ENCODE measurements at places on chromosomes 7 and 10.

DNA sequence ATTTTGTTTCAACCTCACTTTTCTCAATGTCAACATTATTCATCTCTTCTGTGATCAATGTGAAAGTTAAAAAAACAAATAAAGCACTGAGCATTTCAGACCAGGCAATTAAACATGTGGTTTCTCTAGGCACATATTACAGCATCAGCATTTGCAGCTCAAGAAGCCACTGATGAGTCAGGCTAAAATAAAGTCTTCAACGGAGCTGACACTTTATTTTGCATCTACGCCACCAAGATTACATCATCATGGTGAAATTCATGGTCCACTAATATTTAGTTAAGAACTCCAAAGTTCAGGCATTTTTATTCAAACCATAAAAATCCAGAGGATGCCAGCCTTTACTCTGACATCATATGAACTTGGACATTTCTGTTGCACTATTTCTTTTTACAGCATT, 33.0 kb downstream of the MAGI2 start:
- DNase-seq, result peak; percentile 77

GRCh38 chr10:74875966-74876365, 49.6 kb downstream of the KAT6B start:
- DNase-seq, result no peak

GRCh38 chr7:12889391-12889790, 202.0 kb downstream of the ARL4A start:
- no peak for DNase-seq

DNA sequence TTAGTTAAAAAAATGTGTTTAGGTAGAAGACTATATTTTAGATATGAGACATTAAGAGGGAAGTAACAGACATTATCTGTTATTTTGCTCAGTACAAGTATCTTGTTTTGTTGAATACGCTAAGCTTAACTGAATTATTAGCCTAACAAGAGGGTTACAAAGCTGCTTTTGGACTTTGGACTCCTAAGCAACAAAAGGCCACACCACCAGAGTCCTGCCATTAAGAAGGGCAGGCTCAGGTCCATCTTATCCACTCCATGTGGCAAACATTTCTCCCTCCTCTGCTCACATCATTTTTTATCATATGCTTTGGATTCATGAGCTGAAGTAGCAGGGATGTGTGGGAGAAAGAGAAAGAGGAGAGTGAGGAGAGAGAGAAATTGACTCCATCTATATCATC, 33.5 kb downstream of the OSBPL3 start:
- no peak for DNase-seq

DNA sequence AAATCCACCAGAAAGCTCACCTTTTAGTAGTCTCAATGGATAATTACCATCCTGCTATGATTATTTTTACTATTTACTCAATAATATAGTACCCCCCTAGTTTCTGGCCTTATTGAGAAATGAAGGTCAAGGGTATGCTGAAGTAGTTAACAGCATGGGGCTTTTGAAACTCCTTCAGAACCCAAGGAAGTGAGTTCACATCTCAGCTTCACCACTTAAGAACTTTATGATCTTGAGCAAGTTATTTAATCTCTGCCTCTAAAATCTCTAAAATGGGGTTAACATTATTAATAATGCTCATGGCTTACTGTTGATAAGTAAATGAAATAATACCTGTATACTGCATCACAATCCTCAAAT, 5.8 kb downstream of the MTPN start:
- no peak for DNase-seq

- DNase-seq, result peak; percentile 43
These were observed 158.5 kb downstream of the GALNT17 start for GRCh38 chr7:71290452-71290851.

- no peak for DNase-seq
These were observed 76.2 kb downstream of the TMEM26 start for GRCh38 chr10:61376908-61377368.

GRCh38 chr7:121016966-121017365, 28.5 kb downstream of the CPED1 start:
- no peak for DNase-seq

DNA sequence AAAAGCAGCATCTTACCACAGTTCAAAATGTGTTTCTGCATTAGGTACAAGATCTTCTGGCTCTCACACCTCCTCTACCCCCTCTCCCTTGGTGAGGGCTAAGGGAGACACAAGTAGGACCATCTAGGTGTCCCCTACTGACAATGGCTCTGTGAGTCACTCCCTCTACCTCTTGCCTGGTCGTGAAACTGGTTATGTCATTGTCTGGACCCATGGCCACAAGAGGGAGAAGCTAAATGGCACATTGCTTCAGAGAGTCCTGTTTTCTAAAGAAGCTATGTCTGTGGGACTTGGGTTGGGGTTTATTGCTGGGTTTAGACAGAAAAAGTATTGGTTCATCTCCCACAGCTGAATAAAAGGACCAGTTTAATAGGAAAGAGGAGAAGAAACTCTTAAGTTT, 4.0 kb upstream of the PLXNA4 start:
- no peak for DNase-seq

GRCh38 chr10:11341283-11341960, 270.0 kb downstream of the USP6NL start:
- no peak for DNase-seq

GRCh38 chr10:3807211-3807927, 22.4 kb upstream of the KLF6 start:
- DNase-seq, result no peak

GRCh38 chr10:58152673-58153263, 114.9 kb downstream of the IPMK start:
- peak; percentile 79 for DNase-seq

GRCh38 chr10:101578803-101579515, 9.1 kb downstream of the POLL start:
- no peak for DNase-seq

Measured in pons (tissue), 1 donor.